ENCODE measurements at places on chromosomes 13 and 19.
A peak's percentile ranks its signal among the peaks of the same experiment; 100 is the strongest.

- DNase-seq = no peak
These were observed 32.8 kb downstream of the TMEM161A start for GRCh38 chr19:19105365-19106055.

GRCh38 chr13:74272826-74273225, 138.6 kb upstream of the KLF12 start:
- no peak for DNase-seq

GRCh38 chr13:78521091-78521490, 82.3 kb downstream of the POU4F1 start:
- DNase-seq = no peak

DNA sequence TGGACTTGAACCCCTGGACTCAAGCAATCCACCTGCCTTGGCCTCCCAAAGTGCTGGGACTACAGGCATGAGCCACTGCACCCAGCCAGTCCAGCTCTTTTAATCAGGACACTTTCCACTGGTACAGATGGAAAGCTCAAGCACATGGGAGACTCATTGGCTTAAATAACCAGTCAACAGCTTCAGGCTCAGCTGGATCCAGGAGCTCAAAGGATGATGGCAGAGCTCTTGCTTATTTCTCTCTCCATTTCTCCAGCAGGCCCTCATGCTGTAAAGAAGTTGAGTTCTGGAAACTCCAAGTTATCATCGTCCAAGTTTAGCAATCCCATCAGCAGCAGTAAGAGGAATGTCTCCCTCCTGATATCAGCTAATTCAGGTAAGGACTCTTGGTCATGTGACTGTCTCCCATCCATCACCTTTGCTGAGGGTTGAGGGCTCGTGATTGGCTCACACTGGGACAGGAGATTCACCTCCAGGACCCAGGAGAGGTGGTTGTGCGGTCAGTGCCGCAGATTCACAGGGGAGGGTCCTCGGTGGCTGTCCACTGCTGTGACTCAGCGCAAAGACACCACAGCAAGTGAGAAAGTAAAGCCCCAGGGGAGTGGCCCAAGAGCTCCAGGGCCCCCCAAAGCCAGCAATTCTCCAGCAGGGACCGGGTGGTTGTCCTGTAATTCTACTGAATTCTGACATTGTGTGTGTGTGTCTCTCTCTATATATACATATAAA, 5.1 kb downstream of the CCL25 start:
- DNase-seq = no peak

- DNase-seq = no peak
These were observed at the start of gene DENND1C for GRCh38 chr19:6481541-6482342. TSS of gene DENND1C (minus strand) at chr19:6481787. CDS start at chr19:6481695, 92 bp downstream.

DNA sequence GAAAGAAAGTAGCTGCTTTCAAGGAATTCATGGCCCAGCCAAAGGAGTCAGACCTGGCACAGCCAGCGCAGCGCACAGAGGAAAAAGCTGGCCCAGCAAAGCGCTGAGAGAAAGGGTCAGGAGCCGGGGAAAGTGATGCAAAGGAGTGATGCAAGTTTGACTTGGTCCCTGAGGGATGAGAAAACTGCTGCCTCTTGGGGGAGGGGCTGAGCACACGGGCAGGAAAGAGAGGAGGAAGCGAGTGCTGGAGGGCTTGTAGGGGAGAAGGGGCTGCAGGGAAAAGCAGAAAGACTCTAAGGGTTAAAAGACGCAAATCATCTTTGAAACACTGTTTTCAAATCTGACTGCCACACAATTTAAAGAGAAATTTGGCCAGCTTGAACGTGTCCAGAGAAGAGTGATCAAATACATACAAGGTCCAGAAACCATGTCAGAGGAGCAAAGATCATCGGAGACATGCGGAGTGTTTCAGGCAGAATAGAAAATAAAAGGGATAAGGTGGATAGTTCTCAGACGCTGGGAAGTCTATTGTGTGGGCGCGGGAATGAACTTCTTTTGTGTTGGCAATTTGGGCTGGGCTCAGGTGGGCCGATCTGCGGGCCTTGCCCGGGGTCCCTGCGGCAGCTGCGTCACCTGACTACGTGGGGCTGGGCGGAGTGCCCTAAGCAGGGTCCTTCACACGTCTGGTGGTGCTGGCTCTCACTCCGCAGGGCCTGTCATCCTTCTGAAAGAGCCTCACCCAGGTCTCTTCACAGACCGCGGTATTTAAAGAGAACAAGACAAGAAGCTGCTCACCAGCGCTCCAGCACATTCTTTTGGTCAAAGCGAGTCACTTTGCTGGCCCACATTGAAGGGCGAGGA, 18.1 kb downstream of the N4BP2L1 start:
- no peak for DNase-seq

DNA sequence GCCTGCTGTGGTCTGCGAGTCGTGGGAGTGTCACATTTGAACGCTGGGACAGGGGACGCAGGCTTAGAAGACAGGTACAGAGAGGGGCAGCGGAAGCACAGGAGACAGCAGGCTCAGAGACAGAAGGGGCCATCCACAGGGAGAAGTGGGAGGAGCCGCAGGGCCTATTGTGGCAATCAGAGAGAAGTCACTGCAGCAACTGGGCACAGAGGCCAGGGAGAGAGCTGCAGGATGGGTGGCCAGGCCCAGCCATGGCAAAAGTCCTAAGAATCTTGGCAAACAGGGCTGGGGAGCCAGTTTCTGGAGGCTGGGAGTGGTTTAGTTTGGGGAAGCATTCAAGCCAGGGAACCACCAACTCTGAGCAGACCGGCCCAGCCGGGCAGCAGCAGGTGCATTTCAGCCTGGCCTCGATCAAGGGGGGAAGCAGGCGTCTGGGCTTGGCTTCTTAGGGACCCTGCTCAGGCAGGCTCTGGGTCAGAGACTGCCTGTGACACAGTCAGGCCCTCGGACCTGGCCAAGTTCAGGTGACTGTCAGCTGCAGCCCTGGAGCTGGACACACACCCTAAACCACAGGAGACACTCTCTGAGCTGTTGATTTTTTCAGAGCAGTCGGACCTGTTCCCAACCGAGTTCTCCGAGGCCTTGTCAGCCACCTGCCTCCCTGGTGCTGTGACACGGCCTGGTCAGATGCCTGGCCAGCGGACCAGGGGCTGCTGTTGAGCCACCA, 11.8 kb downstream of the SH3GL1 start:
- DNase-seq = no peak

GRCh38 chr19:5804516-5805461, at the start of gene NRTN:
TSS of gene NRTN (plus strand) at chr19:5805067. CDS start at chr19:5824166, 19,099 bp downstream.
- DNase-seq = peak; percentile 33

GRCh38 chr13:37889102-37889501, 19.5 kb upstream of the TRPC4 start:
- no peak for DNase-seq

- no peak for DNase-seq
These were observed 219.5 kb upstream of the MIR17HG start for GRCh38 chr13:91127995-91128394.

- peak; percentile 58 for DNase-seq
These were observed at the start of gene ZNF708 for GRCh38 chr19:21328885-21329605. TSS of gene ZNF708 (minus strand) at chr19:21329410. CDS start at chr19:21329212, 198 bp downstream.

- no peak for DNase-seq
These were observed 897 bp downstream of the ETHE1 start for GRCh38 chr19:43525836-43526771.

All from activated CD8-positive, alpha-beta memory T cell treated with anti-CD3 and anti-CD28 coated beads for 1 hour (primary cell).